ENCODE measurements at places on chromosomes 12 and 14. TPM values are rescaled to one million over a fixed set of nuclear protein-coding genes. Genes with fewer than 3 reads are reported as not detected.

DNA sequence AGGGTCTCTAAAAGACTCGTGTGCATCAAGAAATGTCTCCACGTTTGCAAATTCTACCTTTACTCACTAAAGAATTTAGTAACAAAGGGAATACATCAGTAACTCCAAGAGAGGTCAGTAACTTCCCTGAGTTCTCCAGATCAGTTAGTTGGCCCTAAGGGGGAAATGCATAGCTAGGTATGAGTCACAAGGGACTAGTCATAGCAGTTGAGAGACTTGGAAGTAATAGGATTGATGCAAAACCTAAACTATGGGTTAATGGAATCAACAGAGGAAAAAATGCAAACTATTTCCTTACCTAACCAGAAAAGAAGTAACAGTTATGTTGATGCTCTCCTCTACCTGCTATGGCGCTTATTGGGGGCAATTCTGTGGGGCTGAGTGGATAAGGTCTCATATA is 148.8 kb upstream of the GARIN6 start:
- no peaks in the 10 kb centered on the region for H3K36me3 ChIP-seq
- DNase-seq, result no peak
- H3K27ac ChIP-seq, result no peak overlapping the region
- H3K27me3 ChIP-seq, result no peaks in the 10 kb centered on the region
- no peak overlapping the region for H3K4me3 ChIP-seq

- H3K36me3 ChIP-seq, result no peaks in the 10 kb centered on the region
- no peak for DNase-seq
- H3K27ac ChIP-seq, result no peak overlapping the region
- H3K4me3 ChIP-seq, result no peak overlapping the region
- no peaks in the 10 kb centered on the region for H3K4me1 ChIP-seq
These were observed 50.8 kb downstream of the NTN4 start for GRCh38 chr12:95739561-95740313.

DNA sequence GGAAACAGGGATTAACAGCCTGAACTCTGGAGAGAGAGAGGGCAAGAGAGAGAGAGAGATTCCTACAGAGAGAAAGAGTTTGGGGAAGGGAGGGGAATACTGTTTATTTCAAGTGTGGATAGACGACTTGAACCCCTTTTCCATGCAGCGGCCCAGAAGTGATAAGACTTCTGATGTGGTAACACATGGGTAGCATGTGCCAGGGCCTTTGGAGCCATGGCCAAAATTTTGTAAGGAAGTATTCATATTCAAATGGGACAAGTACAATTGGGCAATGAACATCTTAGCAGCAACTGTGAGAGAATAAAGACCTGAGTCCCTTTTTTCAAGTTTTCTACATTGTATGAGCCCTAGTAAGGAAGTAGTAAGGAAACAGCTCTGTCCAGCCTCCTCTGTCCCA is 42.4 kb upstream of the CCDC196 start:
- no peak for DNase-seq
- H3K4me1 ChIP-seq, result no peaks in the 10 kb centered on the region
- H3K27ac ChIP-seq, result no peak overlapping the region

GRCh38 chr14:47674543-47675465 is 601 bp downstream of the MDGA2 start:
- no peaks in the 10 kb centered on the region for H3K4me1 ChIP-seq
- H3K27ac ChIP-seq, result no peak overlapping the region
- no peak for DNase-seq
- peak overlapping the region; percentile 69 for H3K4me3 ChIP-seq

DNA sequence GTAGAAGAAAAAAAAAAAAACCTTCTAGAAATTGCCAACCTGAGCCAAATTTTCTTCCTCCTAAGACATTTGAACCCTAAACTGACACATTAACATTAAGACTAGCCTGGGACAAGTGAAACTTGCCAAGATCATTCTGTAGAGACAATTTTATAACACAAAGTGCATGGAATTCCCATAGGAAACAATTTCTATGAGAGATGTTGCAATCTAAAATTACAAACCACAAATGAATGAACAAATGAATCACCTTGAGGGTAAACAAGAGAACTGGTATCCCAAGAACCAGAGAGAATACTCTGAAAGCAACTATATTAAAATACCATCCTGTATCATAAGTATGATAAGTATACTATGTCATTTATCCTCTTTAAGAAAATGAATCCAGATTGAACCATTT is 165.3 kb downstream of the DICER1 start:
- peaks cover 53% of the 10 kb centered on the region for H3K27me3 ChIP-seq
- no peak for DNase-seq
- H3K36me3 ChIP-seq, result peaks cover 12% of the 10 kb centered on the region
- no peak overlapping the region for H3K4me3 ChIP-seq

DNA sequence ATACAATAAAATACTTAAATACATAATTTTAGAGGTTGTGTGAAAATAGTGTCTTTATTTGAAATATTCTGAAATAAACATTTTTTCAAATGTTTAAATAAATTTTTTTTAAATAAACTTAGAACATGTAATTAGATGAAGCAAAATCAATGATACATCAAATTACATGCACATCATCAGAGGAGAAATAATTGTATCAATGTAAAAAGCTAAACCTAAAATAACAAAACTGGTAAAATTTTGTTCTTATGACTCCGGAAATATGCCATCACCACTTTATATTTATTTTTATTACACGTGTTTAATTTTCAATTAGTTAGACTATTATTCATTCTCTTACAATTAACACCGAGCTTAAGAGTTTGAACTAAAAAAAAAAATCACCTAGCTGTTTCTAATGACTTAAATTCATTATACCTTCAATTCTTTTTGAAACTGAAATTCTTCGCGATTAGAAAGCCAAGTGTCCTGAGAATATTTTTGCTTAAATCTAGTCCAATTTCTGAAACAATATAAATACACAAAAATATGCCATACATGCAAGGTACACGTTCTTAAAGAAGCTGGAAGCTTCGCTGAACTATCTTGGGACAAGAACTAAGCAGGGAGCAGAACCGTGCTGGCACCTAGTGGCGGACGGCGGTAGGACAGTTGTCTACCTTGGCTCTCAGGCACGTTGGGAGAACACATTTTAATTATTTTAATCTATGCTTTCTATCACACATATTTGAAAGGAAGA is 230.5 kb downstream of the SLC25A21 start:
- H3K27ac ChIP-seq, result no peak overlapping the region
- no peaks in the 10 kb centered on the region for H3K27me3 ChIP-seq
- H3K4me3 ChIP-seq, result no peak overlapping the region

GRCh38 chr14:23137192-23137812 is 18.2 kb upstream of the CEBPE start:
- H3K4me3 ChIP-seq, result no peak overlapping the region
- H3K27me3 ChIP-seq, result no peaks in the 10 kb centered on the region
- H3K27ac ChIP-seq, result no peak overlapping the region
- no peaks in the 10 kb centered on the region for H3K4me1 ChIP-seq
- no peaks in the 10 kb centered on the region for H3K36me3 ChIP-seq
- no peak for DNase-seq

- no peak overlapping the region for H3K4me3 ChIP-seq
- H3K4me1 ChIP-seq, result no peaks in the 10 kb centered on the region
- no peak overlapping the region for H3K27ac ChIP-seq
- H3K27me3 ChIP-seq, result no peaks in the 10 kb centered on the region
- no peak for DNase-seq
These were observed 343.1 kb downstream of the FLRT2 start for GRCh38 chr14:85873006-85873405.

DNA sequence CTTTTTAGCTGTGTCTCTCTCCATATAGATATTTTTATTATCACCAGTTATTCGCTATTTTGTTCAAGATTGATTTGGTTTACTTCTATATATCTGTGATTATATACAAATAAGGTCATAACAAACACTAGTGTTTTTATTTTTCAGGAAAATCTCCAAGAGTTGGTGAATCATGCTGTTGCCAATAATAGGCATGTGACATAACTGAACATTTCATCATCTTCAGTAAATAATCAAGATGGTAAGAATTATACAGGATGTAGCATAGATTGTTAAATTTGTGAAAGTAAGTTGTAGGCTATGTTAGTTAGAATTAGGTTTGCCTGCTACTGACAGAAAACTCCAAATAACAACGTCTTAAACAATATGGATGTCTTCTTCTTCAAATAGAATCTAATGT is 240.9 kb upstream of the PDE3A start:
- no peak for DNase-seq
- no peaks in the 10 kb centered on the region for H3K27me3 ChIP-seq
- no peak overlapping the region for H3K4me3 ChIP-seq
- no peak overlapping the region for H3K27ac ChIP-seq
- no peaks in the 10 kb centered on the region for H3K36me3 ChIP-seq
- no peaks in the 10 kb centered on the region for H3K4me1 ChIP-seq

GRCh38 chr12:1635301-1636095 is 6.5 kb downstream of the WNT5B start:
- DNase-seq, result no peak
- H3K27ac ChIP-seq, result no peak overlapping the region
- H3K36me3 ChIP-seq, result no peaks in the 10 kb centered on the region
- peaks cover 14% of the 10 kb centered on the region for H3K4me1 ChIP-seq

- peak overlapping the region; percentile 51 for H3K4me3 ChIP-seq
- H3K36me3 ChIP-seq, result no peaks in the 10 kb centered on the region
- no peak for DNase-seq
- H3K27ac ChIP-seq, result peak overlapping the region; percentile 82
These were observed 6.7 kb downstream of the BCL7A start for GRCh38 chr12:122028165-122028904.

- peaks cover 11% of the 10 kb centered on the region for H3K27me3 ChIP-seq
- no peaks in the 10 kb centered on the region for H3K36me3 ChIP-seq
- no peak for DNase-seq
- no peaks in the 10 kb centered on the region for H3K4me1 ChIP-seq
- no peak overlapping the region for H3K4me3 ChIP-seq
These were observed 213.4 kb upstream of the G2E3 start for GRCh38 chr14:30345511-30345910.

DNA sequence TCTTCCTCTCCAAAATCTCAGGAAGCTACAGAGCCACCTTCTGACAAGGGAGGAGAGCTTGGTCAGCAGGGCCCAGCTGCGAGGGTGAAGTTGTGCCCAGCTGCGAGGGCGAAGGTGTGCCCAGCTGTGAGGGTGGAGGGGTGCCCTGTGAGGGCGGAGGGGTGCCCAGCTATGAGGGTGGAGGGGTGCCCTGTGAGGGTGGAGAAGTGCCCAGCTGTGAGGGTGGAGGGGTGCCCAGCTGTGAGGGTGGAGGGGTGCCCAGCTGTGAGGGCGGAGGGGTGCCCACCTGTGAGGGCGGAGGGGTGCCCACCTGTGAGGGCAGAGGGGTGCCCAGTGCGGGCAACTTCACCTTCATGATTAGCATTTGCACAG is 20.4 kb upstream of the TTC7B start:
- no peaks in the 10 kb centered on the region for H3K4me1 ChIP-seq
- H3K27me3 ChIP-seq, result peaks cover 18% of the 10 kb centered on the region
- DNase-seq, result no peak
- H3K36me3 ChIP-seq, result no peaks in the 10 kb centered on the region

DNA sequence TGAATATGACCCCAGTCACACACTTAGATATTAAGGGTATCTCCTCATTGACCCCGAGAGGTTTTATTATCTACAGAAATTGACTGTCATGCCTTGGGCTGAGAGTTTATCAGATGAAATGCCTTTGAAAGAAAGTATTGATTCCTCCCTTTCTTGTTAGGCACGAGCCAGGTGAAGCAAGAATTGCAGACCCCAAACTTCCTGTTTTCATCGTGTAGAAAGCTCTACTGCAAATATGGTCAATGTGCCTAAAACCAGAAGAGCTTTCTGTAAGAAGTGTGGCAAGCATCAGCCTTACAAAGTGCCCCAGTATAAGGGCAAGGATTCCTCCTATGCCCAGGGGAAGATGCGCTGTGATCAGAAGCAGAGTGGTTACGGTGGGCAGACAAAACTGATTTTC is 143.9 kb upstream of the FUT8 start:
- no peak overlapping the region for H3K27ac ChIP-seq
- DNase-seq, result no peak
- no peaks in the 10 kb centered on the region for H3K36me3 ChIP-seq
- peaks cover 20% of the 10 kb centered on the region for H3K4me1 ChIP-seq
- no peak overlapping the region for H3K4me3 ChIP-seq

DNA sequence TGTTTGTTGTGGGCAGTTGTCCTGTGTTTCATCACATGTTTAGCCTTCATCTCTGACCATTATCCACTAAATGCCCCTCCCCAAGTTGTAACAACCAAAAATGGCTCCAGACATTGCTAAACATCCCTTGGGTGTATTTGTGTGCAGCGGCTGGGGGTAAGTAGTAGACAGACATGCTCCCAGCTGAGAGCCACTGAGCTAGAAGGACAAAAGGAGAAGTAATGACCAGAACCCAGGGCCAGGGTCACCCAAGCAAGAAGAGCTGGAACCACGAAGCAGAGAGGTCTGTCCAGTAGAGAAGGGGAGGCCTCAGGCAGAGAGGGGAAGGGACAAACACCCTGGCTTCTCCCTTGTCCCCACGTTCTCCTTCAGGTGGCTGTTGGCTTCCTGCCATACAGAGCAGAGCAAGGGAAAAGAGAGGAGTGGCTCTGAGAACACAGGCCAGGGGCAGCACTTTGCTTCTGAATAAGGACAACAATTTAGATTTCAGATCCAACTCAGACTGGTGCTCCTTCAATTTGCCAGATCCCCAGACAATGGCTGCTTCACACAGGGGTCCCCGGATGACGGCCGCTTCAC is 55.2 kb downstream of the NDUFA12 start:
- no peaks in the 10 kb centered on the region for H3K36me3 ChIP-seq
- peaks cover 10% of the 10 kb centered on the region for H3K27me3 ChIP-seq
- no peak overlapping the region for H3K27ac ChIP-seq
- no peak overlapping the region for H3K4me3 ChIP-seq
- H3K4me1 ChIP-seq, result peaks cover 12% of the 10 kb centered on the region

DNA sequence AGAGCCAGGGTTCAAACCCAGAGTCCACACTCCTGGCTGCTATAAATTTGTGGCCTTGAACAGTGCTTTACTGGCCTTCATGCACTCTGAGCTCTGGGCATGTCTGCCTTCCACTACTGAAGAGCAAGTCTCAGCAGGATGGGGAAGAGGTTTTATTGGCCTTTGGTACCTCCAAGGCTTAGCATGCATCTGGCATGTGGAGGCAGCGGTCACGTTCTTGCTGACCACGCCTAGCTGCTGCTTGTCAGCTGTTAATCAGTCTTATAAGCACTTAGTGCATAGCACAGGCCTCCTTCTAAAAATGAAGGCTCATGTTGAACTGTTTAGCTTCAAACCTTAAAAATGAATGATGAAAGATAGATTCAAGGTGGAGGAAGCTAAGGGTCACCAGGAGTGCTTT is 177.5 kb downstream of the PELI2 start:
- H3K4me1 ChIP-seq, result no peaks in the 10 kb centered on the region
- H3K27me3 ChIP-seq, result no peaks in the 10 kb centered on the region
- peaks cover 33% of the 10 kb centered on the region for H3K36me3 ChIP-seq
- H3K4me3 ChIP-seq, result no peak overlapping the region
- DNase-seq, result no peak

Gene DAO
- not detected for polyA plus RNA-seq

Gene SLC6A15
- not detected for polyA plus RNA-seq

Gene NEUROD4
- not detected for polyA plus RNA-seq

Gene IL26
- polyA plus RNA-seq, result not detected

Gene KRT74
- not detected for polyA plus RNA-seq

Gene NFATC4
- polyA plus RNA-seq, result not detected

All from naive B cell (primary cell).